ENCODE measurements at places on chromosomes 11 and 22.

- DNase-seq = peak; percentile 44
Measured at GRCh38 chr22:39932918-39933649, 27.1 kb upstream of the TMA7B start.

DNA sequence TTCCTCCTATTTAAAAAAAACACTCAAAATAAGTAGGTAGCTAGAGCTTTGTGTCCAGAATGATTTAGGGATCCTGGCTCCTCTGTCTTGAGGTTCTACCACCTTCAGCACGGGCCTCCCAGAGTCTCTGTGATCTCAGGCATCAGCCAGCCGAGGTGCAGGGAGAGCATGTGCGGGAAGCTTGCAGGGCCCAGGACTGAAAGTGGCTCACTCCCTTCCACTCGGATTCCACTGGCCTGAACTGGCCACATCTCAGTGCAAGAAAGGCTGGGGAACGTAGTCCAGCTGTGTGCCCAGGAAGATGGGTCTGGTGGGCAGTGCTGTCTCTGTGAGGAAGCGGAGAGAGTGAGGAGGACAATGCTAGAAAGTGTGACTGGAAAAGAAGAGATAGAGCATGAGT lies 68.3 kb upstream of the MYOD1 start:
- DNase-seq = no peak

DNA sequence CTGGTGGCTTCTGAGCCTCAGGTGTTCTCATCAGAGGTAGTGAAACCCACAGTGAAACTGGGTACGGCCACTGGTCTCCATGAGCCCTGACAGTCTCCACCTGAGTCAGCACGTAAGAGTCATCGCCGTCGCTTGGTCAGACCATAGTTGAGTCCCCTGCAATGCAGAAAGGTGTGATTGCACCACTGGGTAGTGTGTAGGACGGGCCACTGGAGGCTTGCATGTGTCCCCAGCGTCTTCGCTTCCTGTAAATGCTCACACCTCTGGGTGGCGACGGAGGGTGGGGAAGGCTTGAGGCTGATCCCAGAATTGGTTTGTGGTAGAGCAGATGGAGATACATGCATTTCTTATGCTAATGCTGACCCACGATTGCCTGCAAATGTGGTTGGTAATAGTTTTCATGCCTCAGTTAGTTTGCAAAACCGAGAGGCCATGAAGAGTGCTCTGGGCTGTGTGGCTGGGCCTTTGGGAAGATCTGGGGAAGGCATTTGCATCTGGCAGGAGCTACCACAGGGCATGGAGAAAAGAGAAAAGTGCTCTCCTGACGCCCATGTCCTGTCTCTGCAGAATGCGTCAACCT lies 26.5 kb downstream of the CTTN start:
- DNase-seq = no peak

- DNase-seq = no peak
Measured at GRCh38 chr11:16356057-16356760, at the start of gene SOX6. Gene SOX6 (minus strand): TSS chr11:16356546. CDS start chr11:16341248, 15,298 bp downstream.

DNA sequence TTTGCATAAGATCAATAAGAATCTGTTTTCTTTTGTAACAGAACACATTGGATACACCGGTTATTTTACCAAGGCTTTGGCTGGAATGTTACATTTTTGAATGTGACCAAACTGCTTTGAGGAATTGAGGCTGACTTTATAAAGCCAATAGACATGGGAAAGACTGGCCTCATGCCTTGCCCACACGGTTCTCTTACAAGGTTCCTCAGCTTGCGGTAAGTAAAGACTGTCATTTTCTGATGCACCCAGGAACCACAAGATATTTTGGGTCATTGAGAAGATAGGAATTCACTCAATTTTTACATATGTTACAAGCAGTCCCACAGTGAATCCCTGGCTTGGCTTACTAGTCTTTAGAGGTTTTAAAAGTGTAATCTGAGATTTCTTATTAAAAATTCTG lies 23.9 kb downstream of the OR10A6 start:
- no peak for DNase-seq
